ENCODE measurements at places on chromosomes 1 and 21.

DNA sequence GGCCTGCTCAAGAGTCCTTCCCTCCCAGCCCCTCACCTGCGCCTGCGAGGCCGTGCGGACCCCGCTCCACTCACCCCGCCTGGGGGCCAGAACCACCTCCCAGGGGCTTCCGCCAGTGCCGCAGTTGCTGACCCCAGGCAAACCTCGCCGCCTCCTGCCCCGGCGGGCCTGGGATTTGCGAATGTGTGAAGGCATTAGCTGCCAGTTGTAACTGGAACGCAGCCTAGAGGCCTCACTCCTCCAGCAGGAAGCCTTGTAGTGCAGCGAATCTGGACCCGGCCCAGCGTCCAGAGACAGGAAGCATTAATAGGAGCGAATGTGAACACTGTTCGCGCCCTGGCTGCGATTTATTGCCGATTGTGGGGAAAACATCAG is 140.9 kb upstream of the ARHGEF16 start:
- DNase-seq: no peak

- no peak for DNase-seq
These were observed 47.9 kb upstream of the RGL1 start for GRCh38 chr1:183757061-183757460.

DNA sequence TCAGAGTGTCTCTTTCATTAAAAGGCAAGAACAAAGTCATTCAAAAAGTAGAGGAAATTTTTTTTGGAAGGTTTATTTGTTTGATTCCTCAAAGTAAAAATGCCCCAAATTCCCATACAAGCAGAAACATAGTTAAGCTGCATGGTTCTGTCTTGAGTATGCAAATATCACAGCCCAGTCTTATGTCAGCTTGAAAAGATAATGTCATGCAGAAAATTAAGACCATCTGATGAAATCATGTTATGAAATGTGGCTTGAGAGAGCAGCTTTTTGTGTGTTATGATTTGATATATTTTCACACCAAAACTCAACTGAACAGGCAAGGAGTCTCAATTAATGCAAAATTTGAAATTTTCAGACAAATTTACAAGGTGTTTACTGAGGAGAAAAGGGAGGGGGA is 411.0 kb downstream of the LMO4 start:
- no peak for DNase-seq

GRCh38 chr1:967466-968343 is 1.4 kb downstream of the PLEKHN1 start:
- no peak for DNase-seq

DNA sequence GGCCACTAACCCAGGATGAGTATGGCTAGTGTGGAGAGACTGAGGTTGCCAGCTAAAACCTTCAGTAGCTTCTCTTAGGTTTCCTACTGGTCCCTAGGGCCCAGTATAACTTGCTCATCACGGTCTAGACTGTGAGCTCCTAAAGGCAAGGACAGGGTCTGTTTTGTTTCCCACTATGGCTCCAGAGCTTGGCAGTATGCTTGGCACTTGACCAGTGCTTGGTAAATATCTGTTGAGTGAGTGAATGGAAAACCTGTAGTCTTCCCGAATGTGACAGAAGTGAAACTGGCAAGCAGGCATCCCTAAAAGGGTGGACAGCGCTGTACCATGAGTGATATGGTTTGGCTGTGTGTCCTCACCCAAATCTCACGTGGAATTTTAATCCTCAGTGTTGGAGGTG is 13.1 kb upstream of the PARS2 start:
- no peak for DNase-seq

DNA sequence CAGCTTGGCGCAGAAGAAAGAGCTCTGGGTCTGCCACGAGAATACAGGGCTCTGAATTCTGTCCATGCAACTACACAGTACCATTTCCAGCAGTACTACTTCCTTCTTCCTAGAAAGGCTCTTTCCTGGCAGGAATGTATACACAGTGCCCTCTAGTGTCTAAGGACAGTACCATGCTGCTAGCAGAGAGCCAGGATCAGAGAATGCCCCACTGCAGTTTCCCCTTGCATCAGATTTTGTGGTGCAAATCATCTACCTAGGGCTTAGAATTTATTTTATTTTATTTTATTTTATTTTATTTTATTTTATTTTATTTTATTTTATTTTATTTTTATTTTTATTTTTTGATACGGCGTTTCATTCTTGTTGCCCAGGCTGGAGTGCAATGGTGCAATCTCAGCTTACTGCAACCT is 50.8 kb downstream of the PAX7 start:
- DNase-seq: no peak

- DNase-seq: no peak
These were observed 68.6 kb downstream of the TGFBR3 start for GRCh38 chr1:91817211-91817905.

Measured in stimulated activated CD4-positive, alpha-beta T cell treated with anti-CD3 and anti-CD28 coated beads, TNF-alpha, amount 100 ng/mL, for 24 hours (primary cell).